Left lung (tissue), 14 donors: ENCODE measurements at places on chromosomes 2 and 18.

- DNase-seq = no peak
These were observed 16.3 kb downstream of the SLC8A1 start for GRCh38 chr2:40435426-40436092.

DNA sequence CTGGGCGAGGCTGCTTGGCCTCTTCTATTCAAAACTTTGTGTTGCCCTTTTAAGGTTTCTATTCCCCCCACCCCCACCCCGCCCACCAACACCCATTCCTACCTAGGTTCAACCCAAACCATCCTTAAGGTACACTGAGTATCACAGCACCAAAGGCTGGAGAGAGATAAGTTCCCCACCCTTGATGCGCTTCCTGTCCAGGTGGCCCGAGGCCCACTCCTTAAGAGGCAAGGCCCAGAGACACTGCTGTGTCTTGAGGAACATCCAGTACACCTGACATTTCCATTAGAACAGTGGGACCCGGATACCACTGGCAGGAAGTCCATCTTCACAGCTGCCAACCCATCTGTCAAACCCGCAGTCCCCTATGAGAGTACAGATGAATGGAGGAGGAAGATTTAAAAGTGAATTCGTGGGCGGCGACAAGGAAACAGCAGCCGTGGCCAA lies 277 bp upstream of the INPP1 start:
- DNase-seq = no peak

DNA sequence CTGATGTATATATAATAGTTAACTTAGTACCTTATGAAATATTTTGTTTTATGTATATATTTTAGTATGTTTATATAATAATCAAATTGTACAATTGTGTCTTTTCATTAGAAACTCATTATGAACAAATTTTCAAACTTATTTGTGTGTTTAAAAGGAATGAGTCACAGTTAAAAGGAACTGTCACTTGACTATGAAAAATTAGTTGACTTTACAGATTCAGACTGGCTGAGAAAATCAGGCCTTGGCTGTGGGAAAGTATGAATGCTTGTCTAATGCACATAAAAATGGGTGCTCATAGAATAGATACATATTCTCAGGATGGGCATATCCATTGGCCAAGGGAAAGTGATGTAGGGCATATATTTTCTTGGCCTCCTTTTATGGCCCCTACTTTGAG lies 576.8 kb downstream of the SATB2 start:
- no peak for DNase-seq

GRCh38 chr18:212780-213179 lies 54.4 kb downstream of the USP14 start:
- no peak for DNase-seq

DNA sequence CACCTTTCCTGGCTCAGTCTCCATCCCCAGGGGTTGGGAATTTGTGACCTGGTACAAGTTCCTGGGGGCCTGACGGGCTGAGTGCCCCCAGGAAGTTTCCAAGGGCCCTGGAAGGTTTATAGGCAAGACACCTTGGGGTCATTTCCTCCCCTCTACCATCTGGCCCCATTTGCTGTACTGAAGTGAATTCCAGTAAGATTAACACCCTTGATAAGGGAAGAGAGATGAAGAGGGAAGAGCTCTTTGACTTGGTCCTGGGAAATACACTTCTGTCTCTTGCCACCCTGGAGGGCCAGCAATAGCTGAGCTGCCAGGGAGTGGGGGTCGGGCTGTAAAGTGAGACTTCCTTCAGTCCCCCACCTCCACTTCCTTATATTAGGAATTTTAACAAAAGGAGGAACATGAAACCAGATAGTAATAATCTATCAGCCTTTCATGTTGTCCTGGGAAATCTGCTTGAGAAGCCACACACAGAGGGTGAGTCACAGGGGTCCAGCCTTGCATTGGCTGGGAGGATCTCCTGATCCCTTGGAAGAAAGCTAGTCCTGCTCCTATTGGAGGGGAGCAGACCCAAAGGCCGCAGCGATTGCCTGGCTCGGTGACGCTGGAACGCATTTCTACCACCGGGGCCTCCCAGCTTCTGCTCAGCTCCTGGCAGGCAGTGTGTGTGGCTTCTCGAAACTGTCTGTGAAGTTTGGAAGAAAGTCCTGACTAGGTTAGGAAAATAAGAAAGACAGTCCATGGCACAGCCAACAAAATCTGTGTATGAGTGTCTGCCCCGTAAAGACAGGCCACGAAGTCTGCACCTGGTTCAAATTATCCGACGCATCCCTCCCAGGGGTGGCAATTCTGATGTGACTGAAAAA lies 87.3 kb downstream of the ACAA2 start:
- peak; percentile 73 for DNase-seq

- DNase-seq = peak; percentile 70
These were observed at the start of gene FAM110C for GRCh38 chr2:46471-47345. TSS of gene FAM110C (minus strand) at chr2:46505. CDS start at chr2:46385, 120 bp downstream.

DNA sequence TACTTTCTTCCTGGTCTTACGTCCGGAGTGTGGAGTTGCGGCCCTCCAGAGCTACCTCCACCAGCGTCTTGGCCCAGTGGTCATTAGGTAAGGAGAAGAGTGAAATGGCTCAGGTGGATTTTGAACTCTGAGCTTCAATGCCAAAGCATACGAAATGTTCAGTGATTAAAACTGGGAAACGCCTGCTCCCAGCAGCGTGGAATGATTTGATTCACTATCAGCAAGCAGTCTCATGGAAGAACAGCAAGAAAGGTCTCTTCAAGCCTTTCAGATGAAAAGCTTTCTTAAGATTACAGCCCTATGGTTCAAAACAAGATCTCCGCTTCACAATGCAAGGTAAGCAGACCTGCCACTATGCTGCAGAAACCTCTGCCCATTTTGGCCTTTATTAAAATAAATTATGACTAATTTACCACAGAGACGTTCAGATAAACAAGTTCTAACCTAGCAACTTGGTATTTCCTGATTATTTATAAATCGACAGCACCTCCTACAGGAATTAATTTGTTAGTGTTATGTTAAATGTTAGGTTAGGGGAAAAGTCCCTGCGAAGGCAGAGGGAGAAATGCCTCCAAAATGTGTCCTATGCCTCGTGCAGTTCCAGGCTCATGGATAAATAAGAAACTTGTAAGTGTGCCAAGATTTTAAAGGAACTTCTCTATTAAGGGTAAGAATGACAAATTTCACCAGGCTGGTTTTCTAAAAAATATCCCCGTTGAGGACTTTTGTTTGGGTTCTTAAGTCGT lies 10.1 kb downstream of the SP9 start:
- DNase-seq = peak; percentile 20

DNA sequence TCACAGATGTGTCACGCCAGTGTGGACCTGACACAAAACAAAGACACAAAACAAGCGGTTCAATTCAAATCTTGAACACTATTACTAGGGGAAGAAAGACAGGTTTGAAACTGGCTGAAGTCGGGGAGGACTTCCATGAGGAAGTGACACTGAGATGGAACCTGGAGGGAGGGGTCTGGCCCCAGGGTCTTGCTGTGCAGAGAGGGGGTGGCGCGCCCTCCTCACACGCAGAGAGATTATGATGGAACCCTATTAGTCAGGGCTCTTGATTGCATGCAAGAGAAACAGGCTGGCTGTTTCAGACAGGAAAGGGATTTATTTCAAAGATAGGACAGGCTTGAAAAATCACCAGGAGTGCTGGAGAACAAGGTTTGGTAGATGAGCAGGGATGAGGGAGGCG lies 363.6 kb upstream of the HS6ST1 start:
- no peak for DNase-seq

- no peak for DNase-seq
These were observed 46.8 kb downstream of the LIPG start for GRCh38 chr18:49608366-49609255.

- DNase-seq = no peak
These were observed 47.2 kb downstream of the HK2 start for GRCh38 chr2:74881176-74881575.

DNA sequence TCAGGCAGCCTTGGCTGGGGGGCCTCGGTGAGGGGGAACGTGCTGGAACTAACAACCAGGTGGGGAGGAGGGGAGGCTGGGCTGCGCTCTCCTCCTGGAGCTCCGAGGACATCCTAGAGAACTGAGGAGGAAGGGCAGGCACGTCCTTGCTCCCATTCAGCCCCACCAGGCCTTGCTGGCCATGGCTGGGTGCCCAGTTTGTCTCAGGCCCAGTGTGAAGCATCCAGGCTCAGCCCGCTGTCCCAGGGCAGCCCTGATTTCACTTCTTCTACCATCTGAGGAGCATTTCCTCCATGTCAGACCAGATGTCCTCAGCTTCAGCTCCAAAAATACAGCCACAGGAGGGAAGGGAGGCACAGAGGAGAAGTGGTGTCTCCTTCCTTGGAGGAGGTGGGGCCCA lies 125.4 kb downstream of the CELF4 start:
- no peak for DNase-seq

GRCh38 chr2:99944019-99944418 lies 198.4 kb downstream of the AFF3 start:
- DNase-seq = no peak

DNA sequence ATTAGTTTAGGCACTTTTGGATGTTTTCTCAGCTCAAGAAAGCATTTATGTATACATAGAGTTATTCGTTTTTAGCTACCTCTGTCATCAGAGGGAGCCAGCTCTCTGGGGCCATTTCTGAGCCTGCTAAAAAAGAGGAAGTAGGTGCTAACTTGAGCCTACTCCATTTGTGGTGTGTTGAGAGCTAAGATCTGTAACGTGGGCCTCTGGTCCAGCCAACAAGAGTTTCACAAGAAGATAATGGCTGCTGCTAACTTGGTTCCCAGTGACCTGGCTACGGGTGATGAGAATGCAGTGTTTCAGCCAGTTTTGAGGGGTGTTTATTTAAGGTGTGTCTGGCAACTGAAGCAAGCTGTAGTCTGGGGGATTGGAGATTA lies 182.5 kb downstream of the PRKCE start:
- DNase-seq = no peak

GRCh38 chr2:47891369-47892337 lies 14.6 kb downstream of the FBXO11 start:
- no peak for DNase-seq

GRCh38 chr2:238061315-238062202 lies 758 bp downstream of the SCLY start:
- no peak for DNase-seq

DNA sequence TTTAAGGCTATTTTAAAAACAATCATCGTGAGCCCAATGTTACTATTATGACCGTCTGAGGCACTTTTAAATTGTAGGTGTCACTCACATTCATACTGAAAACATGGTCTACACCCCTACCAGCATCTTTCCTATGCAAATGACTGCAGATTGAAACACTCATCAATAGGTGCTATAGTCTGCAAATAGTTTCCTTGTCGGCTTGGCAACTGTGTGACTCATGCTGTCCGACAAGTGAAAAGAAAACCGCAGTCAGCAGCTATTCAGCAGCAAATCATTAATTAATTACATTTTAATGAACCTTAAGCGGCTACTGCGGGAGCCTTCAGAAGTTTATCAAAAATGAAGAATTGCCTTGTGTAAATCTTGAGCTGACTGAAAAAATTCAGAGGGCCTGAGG lies 134.4 kb downstream of the FIGN start:
- no peak for DNase-seq

DNA sequence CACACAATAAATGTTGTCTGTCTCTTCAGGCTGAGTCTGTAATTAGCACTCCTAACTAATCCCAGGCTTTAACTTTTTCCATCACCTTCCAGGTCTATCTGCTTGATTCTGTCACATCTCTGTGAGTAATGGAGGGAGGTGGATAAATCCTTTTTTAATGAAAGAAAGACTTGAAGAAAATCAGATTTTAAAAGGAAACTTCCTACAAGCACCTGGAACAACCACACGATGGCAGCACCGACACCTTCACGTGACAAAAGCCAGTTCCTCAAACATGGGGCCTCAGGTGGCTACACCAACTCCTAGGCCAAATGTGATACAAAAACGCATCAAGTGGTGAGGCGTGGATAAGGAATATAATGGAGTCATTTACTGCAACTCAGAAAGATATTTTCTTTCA lies 41.8 kb downstream of the TGFBRAP1 start:
- DNase-seq = no peak

DNA sequence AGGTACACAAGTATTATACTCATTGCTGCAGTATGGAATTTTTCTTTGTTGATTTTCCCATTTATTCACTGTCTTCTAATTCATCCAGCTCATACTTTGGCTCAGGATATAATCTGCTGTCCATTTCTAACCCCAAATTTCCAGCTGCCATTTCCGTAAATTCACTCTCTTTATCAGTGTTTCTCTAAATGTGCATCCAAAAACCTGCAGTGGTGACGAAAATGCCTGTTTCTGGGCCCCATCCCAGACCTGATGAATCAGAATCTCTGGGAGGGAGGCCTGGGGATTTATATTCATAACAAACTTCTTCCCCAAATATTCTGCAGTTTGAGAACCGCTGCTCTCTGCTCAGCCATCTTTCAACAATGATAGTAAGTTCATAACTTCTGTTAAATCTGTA lies 86.6 kb downstream of the VWC2L start:
- no peak for DNase-seq

DNA sequence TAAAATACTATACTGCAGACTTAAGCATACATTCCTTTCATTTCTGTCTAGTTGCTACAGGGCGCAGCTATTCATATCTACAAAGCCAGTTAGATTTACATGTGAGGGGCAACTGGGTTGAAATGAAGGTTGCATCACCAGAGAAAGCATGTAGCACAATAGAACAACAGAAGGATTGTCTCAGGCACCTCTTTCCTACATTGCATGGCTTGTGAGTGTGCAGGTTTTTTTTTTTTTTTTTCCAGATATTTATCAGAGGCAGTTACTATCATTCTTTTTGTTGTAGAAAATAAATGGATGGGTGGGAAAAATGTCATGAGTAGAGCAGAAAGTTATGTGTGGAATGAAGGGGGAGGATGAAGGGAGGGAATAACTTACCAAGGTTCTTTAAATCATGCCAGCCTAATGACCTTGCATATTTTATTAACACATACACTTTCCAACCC lies 86.8 kb downstream of the ERBB4 start:
- DNase-seq = no peak

DNA sequence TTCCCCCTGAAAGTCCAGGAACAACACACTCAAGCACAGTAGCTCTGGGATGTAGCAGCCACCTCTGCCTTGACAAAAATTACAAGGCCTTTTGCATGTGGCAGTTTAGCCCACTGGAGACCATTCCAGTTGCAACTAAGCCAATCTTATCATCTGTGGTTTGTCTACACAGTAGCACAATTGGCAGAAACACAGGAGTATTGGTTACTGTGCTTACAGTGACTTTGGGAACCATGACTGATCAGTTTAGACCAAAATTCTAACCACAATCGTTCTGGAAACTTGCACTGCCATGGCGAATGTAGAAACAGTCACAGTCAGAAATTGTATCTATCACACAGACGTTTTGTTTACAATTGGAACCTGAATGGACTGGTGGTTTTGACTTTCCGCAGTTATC lies 403.7 kb upstream of the MEIS1 start:
- no peak for DNase-seq

DNA sequence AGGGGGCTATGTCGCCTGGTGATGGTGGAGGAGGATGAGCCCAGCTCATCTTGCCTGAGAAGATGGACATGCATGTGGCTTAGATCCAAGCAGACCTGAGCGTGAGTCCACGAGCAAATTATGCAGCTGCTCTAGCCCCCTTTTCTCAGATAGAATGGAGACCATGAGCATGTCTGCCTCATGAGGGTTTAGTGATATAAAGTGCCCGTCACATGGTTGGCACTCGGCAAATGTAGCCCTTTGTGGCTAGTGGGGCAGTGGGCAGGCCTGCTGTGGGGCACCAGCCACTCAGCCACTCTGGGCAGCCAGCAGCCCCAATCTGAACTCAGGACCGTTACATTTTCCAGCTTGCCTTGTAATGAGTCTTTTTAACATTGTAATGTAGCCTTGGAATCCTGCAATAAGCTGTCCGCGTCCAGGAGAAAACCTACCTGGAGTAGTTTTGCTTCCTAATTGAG lies 92.1 kb upstream of the HS6ST1 start:
- no peak for DNase-seq
